ENCODE measurements at places on chromosomes 13 and 19. TPM values are rescaled to one million over a fixed set of nuclear protein-coding genes. Genes with fewer than 3 reads are reported as not detected.

MAMSTR gene
- total RNA-seq = 2.6 TPM

METTL21C gene
- total RNA-seq = not detected

GRCh38 chr13:58266271-58266670, 634.7 kb downstream of the PCDH17 start:
- no peak for DNase-seq

- DNase-seq = no peak
Measured at GRCh38 chr13:19952850-19953249, 5.7 kb upstream of the ZMYM2 start.

DNA sequence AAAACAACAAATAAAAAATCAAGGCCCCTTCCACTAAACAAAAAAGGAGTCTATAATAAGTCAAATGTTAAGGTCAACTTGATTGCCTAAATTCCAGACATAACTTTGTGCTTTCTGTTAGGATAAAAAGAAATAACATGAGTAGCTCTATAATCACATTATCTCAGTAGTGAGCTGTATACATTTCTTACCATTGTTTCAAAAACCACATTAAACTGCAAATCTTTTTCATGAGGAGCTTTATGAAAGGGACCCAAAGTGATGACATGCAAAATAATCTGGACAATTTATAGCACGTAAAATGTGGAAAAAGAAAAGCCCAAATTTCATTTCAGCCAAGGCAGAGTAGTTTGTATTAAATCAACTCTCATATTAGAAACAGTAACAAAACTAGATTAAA, 269.2 kb downstream of the KLF12 start:
- DNase-seq = no peak

GRCh38 chr19:7007859-7008258, 13.4 kb downstream of the MBD3L2B start:
- no peak for DNase-seq

Data from prostate gland (tissue), 2 donors.